Activated B cell treated with CpG ODN at 0.5 μM for 24 hours (primary cell): ENCODE measurements at places on chromosomes 7 and 10. TPM values are rescaled to one million over a fixed set of nuclear protein-coding genes. Genes with fewer than 3 reads are reported as not detected.

DNA sequence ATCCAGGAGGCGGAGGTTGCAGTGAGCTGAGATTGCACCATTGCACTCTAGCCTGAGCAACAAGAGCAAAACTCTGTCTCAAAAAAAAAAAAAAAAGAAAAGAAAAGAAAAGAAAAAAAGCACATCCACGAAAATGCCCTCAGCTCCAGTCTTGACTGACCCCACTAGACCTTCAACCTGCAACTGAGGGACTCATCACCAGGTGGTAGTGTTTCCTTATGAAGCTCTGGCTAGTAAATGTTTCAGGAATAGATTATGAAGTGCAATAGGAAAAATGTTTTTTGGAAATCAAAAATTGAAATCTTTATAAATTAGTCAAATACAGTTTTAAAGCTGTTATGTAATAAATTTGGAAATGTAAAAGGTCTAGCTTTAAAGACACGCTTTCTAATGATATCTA is 22.4 kb downstream of the TLL2 start:
- DNase-seq, result no peak

DNA sequence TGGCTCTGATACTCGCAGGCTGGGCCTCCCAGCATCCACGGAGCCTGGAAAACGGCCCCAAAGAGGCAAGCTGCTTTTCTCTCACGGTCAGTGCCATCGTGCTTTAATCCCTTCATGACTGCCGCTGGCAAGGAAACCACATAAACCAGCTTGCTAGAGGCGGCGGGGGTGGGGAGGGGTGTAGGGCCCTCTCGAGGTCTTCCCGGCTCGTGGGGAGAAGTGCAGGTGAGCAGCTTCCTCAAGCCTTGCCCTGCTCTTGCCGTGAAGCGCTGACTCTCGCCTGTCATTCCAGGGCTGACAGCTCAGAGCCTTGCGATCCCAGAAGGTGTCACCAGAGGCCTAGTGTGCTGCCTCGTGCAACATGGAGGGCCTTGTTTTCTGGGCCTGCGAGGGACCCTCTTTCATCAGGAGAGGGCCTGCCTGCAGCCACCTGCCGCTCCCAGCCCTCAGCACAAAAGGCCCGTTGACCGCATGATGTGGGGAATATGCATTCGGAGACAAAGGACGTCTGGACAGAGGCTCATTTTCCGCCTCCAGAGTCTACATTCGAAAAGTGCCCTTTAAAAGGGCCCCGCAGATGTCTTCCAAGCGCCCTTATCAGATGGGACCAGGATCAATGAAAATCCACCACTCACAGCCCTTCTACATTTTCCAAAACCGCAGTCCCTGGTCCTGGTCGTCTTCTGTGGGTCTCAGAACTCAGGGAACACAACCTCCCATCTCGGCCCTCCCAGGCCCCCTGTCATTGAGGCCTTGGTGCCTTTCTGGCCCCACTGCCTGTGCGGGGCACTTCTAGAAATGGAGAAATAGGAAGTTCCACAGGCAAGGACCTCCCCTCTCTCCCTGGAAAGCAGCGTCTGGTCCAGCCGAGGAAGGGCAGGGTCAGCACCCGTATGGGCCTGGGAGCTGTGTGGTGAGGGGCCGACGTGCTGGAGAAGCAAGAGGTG is 58.7 kb downstream of the ZRANB1 start:
- DNase-seq, result no peak

DNA sequence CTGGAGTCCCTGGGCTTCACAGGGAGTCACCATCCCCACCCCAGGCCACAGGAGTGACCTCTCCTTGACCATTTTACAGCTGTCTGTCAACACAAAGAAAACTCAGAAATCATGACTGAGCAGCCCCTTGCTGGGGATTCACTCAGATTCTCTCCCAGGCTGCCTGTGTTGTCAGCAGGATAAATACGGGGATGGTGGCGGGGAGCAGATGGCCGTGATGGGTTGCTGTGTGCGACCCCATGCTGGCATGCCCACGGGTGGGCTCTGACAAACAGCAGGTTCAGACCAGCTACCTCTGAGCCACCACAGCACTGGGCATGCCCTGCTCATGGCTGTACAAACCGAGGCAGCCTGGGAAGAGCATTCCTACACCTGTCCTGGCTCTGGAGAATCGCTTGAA is 136.1 kb downstream of the SLIT1 start:
- no peak for DNase-seq

- DNase-seq, result no peak
Observed at GRCh38 chr7:11570205-11570604, 261.8 kb downstream of the THSD7A start.

DNA sequence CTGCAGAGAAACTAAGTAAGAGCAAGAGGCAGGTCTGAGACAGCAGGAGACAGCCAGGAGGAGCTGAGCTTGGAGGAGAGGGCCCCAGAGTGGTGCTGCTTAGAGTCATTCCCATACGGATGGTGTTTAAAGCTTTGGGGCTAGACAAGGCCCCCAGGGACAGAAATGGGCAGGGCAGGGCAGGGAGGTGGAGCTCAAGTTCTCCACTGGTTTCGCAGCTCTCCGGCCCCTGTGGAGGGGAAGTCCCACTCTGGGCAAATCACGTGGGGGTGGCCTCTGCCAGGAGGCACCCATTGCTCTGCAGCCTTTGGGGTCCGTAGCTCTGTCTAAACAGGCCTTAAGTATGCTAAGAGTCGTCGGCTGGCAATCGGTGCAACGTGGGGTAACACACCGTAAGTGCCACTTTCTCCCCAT is 1.0 kb upstream of the PTPRE start:
- DNase-seq, result no peak

DNA sequence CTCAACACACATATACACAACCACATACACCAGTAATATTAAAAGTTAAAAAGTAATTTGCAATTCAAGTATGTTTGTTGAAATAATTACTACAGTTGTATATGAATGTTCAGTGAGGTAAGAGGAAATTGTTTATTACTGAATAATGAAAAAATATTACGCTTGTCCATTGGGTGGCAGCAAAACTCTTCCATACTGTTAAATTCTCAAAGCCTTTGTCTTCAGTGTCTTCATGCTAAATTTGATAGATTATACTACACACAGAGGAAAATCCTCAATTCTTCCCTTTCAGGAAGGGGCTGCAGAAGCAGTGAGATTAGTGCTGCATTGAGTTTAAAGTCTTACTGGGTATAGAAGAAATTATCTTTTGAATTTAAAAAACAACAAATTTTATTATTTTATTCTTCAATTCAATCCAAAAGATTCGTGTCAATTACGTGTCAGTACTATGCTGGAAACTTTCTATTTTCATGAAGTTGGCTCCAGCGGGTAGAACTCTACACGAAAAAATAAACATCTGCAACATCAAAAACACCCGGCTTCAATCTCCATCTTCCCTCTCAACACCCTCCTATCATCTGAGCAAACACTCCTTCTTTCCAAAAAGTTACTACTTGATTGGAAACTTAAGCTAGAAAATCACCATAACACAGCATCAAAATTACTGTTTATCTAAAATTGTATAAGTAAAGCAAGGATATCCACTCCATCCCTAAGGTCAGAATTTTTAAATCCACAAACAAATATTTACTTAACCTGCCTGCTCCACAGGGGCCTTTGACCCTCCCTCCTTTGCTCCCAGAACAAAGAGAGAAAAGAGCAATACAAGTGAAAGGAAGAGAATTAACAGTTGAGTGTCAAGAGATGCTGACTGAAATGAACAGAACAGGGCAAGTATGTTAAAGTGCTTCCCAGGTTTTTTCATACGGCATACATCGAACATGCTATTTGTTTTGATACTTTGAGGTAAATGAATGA is 37.0 kb upstream of the TES start:
- no peak for DNase-seq

- no peak for DNase-seq
Observed at GRCh38 chr10:14545827-14546226, 215.1 kb upstream of the FRMD4A start.

DNA sequence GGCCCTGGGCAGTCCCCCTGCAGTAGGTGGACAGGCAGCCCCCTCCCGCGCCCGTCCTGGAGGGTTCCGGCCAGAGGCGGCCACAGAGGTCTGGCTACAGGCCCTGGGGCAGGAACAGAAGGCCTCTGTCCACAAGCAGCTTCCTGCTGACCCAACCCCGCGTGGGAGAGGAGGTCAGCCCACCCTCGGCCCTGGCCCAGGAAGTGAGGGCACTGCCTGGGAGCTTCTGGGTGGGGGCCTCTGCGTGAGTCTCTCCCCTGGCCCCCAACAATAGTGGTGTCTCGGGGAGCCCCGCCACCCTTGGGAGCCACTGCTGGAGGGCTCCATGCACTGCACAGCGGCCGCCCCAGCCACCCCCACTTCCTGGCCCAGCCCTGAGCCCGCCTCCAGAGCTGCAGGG is 4.7 kb downstream of the MICALL2 start:
- DNase-seq, result no peak

- no peak for DNase-seq
Observed at GRCh38 chr7:142352543-142352942, 94.7 kb upstream of the PRSS58 start.

- DNase-seq, result peak; percentile 67
Observed at GRCh38 chr7:55254596-55255495, 110.3 kb upstream of the LANCL2 start.

GRCh38 chr7:47297120-47297519 is 284.8 kb downstream of the TNS3 start:
- DNase-seq, result no peak

DNA sequence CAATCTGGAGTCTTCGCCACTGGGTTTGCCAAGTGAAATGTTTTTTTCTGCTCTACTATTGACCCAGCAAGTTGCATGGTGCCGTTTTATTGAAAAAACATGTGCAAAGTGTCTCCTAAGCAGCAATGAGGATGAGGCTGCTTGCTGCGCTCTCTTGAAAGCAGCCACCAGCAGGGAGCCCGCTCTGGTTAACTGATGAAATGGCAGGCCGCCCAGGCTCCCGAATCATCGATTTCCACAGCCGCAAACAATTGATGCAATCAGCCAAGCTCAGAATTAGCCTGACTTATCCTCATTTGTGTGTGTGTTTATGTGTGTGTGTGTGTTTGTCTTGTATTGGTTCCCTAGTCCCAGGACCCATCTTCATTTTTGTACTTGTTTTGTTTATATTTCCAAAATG is 22.2 kb upstream of the LYZL1 start:
- DNase-seq, result no peak

GRCh38 chr10:34814223-34814912 is 728 bp downstream of the PARD3 start:
- DNase-seq, result no peak

DNA sequence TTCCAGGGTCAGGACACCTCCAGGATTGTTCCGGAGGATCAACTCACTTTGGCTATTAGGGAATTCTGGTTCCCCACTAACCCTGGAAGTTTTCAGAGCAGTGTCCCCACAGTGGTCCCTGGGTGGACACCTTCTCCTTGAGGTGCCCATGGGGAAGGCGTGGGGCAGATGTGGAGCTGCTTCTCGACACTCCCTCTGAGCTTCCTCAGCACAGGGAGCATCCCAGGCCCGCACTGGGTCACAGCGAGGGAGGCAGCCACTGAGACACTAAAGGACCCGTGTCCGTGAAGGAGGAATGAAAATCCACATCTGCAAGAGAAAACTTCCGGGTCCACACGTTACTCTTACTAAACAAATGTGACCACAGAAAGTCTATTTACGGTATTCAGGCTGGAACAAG is 48.2 kb upstream of the MNX1 start:
- no peak for DNase-seq

- no peak for DNase-seq
Observed at GRCh38 chr7:121202834-121203233, 126.0 kb upstream of the WNT16 start.

GRCh38 chr10:51121861-51122260 is 47.6 kb downstream of the PRKG1 start:
- no peak for DNase-seq

GRCh38 chr7:156063241-156063810 is 251.1 kb upstream of the SHH start:
- no peak for DNase-seq

DNA sequence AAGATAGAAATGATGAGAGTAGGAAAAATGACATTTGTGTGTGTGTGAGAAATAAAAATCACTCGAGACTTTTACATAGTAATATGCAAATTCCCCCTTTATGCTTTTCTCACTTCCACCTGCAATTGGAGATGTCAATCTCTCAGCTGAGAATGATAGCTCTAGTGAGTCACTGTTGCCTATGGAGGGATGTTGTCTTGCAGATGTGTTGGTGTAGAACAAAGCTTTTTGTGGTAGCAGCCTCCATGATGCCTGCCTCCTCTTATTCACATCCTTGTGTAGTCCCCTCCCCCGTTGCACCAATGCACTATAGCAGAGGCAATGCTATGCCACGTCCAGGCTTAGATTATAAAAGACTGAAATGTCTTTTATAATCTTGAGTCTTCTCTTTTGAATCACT is 33.8 kb downstream of the SPAG6 start:
- DNase-seq, result no peak

DNA sequence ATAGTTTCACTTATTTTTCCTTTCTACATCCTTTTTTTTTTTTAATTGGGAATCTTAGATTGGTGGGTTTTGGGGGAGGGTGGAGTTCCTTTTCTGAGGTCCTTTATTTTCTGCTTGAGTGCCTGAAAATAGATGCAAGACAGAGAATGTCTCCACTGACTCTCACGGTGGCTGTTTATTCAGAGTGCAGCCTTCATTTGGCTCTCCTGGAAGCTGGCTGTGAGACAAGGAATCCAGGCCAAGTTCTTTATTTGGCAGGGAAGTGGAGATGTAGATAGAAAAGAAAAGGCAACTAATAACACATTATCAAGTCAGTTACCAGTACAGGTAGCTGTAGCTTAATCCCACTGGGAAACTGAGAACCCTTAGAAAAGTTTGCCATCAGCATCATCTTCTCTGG is 118.6 kb downstream of the CNTNAP2 start:
- no peak for DNase-seq

DNA sequence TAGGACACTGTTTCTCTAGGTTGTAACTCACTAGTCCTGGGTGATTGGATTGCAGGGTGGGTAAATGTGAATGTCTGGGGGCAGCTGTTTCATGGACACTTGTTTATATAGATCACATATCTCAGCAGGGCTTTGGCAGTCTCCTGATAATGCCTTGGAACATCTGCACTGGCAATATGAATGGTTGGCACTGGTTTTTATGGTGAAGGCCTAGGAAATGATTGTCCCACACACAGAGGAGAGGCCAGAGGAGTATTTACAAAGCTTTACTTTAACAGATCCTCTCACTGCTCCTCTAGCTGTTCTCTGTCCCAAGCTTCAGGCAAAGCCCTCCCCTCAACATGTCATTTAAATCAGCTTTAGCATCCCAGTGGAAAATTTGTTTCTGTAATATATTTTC is 171.3 kb upstream of the STEAP4 start:
- DNase-seq, result no peak

- DNase-seq, result no peak
Observed at GRCh38 chr7:75914169-75914654, 743 bp upstream of the POR start.

The SUN3 gene
- total RNA-seq, result not detected in 2 replicates

The SYT15B gene
- 0.12 TPM in 1 of 2 replicates, not detected in the other for total RNA-seq

The CFAP46 gene
- 1.6 and 3.7 TPM in 2 replicates for total RNA-seq

The AKR1D1 gene
- total RNA-seq, result not detected in 2 replicates

The TNKS2 gene
- 29.5 and 33.1 TPM in 2 replicates for total RNA-seq

The NRG3 gene
- not detected in 2 replicates for total RNA-seq

The PILRB gene
- total RNA-seq, result 65.8 and 79.4 TPM in 2 replicates
